ENCODE measurements at places on chromosomes 4 and X.

GRCh38 chr4:151688003-151688784 lies 72.6 kb downstream of the GATB start:
- DNase-seq, result no peak

DNA sequence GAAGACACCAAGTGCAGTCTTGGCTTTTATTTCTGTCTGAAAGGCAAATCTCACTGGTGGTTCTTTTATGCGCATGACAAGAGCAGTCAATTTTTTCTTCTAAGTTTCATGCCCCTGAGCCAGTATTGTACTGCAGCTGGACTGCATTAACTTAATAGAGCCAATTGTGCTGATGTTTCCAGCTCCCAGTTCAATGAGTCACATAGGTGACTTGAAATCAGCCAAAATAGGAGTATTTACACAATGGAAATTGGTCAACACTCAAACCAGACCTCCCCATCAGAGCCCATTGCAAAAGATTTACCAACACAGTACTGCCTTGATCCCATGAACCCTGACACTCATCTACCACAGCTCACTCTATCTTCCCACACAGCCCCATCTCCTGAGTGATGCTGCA lies 100.3 kb upstream of the GUCY1A1 start:
- DNase-seq, result no peak

- no peak for DNase-seq
These were observed 12.2 kb downstream of the SMPX start for GRCh38 chrX:21745756-21746155.

DNA sequence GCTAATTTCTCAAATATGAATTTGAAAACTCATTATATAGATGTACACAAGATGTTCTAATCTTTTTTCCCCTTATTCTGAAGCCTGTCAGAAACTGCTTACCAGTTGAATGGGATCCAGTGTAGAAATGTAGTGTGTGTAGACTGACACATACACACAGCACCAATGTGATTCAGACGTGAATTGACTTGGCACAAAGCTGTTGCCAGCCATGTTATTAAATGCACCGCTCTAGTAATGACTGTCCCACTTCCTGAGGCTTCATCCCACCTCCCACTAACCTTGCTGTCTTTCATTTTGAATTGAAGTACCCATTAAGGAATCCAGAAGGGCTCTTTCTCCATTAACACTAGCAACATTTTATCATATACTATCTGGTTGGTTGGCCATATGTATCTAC lies 146.6 kb downstream of the PPA2 start:
- DNase-seq, result no peak

- DNase-seq, result no peak
These were observed at the start of gene PNMA3 for GRCh38 chrX:153055871-153056749. Gene PNMA3, plus strand, starts transcription at chrX:153056470. Its CDS starts 586 bp downstream, at chrX:153057056.

DNA sequence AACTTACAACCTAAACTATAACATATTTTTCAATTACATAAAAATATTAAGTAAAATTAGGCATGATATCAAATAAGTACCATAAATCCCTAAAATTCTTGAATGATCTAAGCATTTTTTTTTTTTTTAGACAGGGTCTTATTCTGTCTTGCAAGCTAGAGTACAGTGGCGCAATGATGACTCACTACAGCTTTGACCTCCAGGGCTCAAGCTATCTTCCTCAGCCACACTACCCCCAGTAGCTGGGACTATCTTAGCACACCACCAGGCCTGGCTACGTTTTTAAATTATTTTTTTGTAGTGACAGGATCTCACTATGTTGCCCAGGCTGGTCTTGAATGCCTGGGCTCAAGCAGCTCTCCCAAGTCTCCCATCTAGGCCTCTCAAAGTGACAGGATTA lies 1042.3 kb downstream of the FSTL5 start:
- no peak for DNase-seq

- no peak for DNase-seq
These were observed 43.3 kb upstream of the PRDM8 start for GRCh38 chr4:80153874-80154544.

DNA sequence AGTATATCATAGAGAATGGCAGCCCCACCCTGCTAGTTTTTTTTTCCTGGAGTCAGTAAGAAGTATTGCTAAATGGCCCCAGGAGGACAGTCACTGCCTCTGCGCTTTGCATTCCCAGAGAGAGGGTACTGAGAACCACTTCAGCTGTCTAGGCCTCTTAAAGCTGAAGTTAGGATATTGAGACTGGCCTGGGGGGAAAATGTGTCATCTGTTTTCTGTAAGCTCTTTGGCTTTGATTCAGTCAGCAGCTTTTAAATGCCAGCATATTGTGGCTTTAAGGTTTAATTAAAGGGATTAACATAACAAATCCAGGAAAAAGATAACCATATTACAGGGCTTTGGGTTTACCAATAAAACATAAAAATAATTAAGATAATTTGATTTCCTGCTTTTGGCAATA lies 852.0 kb downstream of the PCDH18 start:
- DNase-seq, result no peak

DNA sequence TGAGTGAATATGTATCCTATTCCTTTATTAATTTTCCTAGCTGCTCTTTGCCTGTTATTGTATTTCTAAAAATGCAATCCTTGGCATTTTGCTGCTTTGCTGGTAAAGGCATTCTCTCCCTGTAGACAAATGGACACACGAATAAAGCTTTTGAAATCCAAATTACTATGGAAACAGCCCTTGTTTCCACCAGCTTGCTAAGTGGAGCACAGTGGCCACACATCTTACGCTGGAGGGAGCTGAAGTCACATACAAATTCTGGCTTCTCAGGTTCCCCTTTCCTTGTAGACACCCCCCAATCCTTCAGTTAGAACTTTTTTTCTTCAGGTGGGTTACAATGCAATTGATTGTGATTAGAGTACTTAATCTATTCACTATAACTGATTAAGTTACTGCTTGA lies 66.2 kb downstream of the AGA start:
- no peak for DNase-seq

DNA sequence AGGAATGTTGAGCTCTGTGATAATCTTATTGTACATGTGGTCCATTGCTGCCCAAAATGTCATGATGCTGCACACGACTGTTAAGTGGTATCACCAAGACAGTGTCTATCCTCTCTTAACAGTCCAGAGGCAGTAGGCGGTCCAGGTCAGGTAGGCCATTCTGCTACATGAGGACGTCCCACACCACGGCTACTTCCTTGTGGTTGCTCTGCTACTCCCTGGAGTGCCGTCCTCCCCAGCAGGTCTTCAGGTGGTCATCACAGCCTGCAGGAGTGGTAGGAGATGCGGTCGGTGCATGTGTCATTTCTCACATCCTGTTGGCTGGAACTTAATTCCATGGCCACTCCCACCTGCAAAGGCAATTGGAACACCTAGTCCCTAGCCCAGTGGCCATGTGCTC lies 11.5 kb upstream of the STK32B start:
- no peak for DNase-seq

DNA sequence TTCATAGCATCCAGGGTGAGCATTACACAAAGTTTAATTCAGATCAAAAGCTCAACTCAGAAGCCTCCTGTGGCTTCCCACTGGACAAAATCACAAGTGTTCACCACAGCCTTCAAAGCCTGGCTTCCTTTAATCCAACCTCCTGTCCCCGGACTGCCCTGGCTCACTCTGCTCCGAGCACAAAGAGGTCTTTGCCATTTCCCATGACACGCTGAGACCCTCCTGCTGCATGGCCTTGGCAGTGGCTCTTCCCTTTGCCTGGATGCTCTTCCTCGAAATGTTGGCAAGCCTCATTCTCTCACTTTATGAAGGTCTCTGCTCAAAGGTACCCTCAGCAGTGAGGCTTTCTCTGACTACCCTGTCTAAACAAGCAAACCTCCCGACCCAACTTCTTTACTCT lies 41.0 kb downstream of the LDB2 start:
- no peak for DNase-seq

- DNase-seq, result no peak
These were observed 193.7 kb downstream of the SPATA18 start for GRCh38 chr4:52244848-52245247.

DNA sequence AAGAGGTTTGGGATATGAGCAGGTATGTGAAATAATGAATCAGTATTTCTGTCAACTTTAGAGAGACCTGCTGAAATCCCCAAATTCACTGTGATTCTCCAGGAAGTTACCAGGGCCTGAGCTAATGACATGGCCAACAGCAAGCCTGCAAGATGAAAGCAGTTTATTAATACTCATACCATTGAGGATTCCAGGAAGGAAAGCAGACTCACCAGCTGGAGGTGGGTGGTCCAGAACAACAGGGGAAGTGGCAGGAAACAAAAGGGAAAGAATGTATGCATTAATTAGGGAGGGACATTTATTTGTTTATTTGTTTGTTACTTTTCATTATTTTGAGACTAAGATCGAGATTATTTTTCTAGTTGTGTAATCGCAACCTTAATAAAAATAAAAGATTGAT lies 196.6 kb upstream of the AGA start:
- no peak for DNase-seq

GRCh38 chr4:26048378-26048882 lies 134.4 kb downstream of the SMIM20 start:
- DNase-seq, result no peak

DNA sequence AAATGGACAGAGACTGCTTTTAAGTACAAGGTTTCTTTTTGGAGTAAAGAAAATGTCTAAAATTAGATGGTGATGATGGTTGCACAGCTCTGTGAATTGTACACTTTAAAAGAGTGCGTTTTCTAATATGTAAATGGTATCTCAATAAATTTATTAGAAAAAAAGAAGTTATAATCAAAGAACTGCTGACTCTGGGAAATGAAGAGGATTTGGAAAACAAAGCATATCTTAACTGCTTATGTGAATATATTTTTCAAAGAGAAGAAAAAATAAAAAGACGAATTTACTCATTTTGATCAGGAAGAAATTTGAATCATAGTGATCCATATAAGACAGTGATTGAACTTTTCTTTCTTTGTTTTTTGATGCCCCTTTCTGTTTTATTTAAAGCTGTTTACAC lies 45.9 kb upstream of the FSTL5 start:
- DNase-seq, result no peak

DNA sequence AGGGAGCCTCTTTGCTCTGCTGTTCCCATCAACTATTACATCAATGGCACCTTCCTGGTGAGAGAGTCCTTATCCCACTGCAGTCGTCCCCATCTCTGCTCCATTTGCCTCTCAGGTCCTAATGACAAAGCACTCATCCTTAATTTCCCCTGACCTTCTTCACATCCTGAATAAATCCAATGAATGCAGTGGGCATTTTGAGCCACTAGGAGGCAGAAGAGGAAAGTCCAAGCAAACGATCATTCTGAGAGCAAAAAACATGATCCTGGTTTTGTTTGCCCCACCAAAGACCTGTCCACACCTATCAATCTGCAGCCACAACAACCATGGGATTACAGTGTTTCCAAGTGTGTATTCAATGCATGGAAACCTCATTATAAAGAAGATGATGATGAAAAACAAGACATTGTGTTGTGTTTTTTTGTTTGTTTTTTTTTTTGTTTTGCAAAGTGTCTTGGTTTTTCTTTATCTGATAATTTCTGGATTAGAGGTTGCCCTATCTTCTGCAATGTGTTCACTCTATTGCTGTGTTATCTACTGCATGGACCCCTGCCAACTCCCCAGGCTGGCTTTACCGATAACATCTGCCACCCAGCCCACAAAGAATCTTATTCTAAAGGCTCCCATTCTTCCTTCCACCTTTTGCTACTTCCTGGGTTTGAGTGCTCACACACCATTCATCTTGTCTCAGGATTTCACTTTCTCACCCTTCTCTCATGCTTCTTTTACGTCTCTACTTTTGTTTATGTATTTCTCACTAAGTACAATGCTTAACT lies 207.2 kb downstream of the NLGN4X start:
- peak; percentile 5 for DNase-seq

GRCh38 chr4:151415978-151416377 lies 7.0 kb downstream of the FHIP1A start:
- DNase-seq, result no peak
